NCI-H460 (cell line): ENCODE measurements at places on chromosomes 12 and 14. TPM values are rescaled to one million over a fixed set of nuclear protein-coding genes. Genes with fewer than 3 reads are reported as not detected.

DNA sequence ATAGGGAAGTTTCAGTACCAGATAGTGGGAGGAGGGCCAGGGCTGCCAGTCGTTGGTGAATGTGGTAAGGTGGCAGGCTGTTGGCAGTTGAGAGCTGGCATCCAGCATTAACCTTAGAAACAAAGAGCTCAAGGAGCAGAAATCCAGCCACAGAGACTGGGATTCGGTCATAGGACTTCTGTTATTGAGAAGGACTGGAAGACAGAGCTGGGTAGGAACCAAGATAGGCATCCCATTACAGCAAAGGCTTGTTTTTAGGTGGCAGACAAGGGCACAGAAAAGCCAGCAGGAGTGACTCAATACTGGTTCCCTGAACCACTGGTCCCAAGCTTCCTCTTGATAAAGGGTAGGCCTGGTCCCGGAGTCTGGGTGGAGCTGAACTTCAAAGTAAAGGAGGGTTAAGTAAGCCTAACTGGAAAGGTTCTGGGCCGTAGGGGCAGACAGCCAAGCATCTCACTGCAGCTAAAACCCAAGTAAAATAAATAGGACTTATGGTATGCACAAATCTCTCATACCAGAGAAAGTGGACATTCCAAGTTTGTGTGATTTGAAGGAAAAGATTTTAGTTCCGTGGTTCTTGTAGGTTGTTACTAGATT is 147.9 kb downstream of the ETV6 start:
- DNase-seq, result no peak

GRCh38 chr12:69685810-69686209 is 13.3 kb downstream of the BEST3 start:
- no peak for DNase-seq

GRCh38 chr14:50521912-50522341 is 10.4 kb downstream of the MAP4K5 start:
- no peak for DNase-seq

- peak; percentile 28 for DNase-seq
These were observed 43.8 kb downstream of the SENP1 start for GRCh38 chr12:48061938-48062719.

GRCh38 chr12:12004524-12004923 is 66.2 kb upstream of the BCL2L14 start:
- DNase-seq, result no peak

GRCh38 chr14:84087986-84088531 is 1441.9 kb upstream of the FLRT2 start:
- DNase-seq, result no peak

GRCh38 chr12:130162745-130163460 is 639 bp downstream of the FZD10 start:
- DNase-seq, result no peak

- DNase-seq, result no peak
These were observed 6.7 kb downstream of the GPR132 start for GRCh38 chr14:105058521-105059034.

DNA sequence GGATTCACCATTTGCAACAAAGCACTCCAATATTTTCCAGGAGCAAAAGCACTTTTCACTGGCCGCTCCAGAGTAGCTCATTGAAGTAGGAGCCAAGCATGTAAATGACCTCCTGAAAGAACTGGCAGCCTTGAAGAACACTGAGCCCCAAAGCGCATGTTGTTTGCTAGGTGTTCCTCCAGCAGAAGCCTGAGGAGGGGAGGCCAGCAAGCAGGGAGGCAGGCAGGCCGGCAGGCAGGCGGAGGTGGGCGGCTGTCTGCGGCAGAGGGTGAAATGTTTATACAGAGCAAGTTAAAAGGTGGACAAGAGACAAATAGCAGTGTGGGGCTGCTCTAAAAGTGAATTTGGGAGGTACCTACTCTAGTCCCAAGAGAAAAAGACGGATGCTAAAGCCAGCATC is 439.4 kb downstream of the CCDC91 start:
- DNase-seq, result no peak

DNA sequence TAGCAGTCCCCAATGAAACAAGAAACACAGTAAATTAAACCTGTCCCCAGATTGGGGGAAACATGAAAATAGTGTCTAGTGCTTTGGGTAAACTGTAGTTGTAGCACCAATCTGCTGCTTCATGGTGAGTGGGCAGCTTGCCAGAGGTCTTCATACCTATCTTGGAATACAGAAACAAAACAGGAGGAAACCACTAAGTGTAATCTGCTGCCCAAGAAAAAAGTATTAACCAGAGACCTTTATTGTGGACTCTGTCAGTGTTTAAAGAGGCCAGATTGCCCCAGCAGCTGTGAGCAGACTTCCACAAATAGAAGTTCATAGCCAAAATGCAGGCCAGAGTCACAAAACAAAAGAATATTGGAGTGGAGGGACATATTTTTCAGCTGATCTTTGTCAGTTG is 2.3 kb downstream of the ISCU start:
- no peak for DNase-seq

DNA sequence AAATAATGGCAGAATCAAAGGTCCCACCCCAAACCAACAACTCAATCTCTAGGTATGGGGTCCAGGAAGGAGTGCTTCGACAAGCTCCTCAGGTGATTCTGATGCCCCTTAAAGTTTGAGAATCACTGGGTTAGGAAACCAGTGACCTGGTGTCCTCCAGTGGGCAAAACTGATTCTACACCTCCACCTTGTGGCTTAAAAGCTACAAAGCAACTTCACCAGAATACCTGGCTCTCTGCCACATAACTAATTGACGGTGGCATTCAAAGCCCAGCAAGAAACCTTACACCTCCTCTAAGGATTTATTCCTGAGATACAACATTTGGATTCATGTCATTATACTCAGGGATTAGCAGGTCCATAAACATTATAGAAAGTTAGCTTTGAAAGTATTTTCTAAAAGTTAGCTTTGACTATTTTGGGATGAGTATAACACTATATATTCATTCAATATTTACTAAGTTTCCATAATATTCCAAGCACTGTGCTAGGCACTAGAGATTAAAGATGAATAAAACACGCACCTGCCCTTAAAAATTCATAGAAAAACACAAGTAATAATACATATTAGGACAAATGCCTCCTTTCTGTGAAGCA is 45.4 kb downstream of the DCAF5 start:
- DNase-seq, result peak; percentile 73

DNA sequence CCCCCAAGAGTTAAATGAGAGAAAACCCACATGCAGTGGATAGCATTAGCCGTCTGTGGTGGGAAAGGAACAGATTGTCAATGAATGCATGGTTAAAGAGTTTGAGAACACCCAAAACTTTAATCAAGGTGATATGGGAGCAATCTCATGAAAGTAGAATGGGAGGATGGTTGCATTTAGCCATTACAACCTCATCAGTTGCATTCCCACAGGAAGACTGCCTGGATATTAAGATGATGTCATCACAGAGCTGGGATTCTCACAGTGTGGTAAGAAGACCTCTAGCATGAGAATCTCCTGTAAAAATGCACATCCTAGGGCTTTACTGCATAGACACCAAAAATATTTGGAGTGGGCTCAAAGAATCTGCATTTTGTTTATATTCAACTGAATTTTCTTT is 284.9 kb downstream of the RGS6 start:
- DNase-seq, result no peak

DNA sequence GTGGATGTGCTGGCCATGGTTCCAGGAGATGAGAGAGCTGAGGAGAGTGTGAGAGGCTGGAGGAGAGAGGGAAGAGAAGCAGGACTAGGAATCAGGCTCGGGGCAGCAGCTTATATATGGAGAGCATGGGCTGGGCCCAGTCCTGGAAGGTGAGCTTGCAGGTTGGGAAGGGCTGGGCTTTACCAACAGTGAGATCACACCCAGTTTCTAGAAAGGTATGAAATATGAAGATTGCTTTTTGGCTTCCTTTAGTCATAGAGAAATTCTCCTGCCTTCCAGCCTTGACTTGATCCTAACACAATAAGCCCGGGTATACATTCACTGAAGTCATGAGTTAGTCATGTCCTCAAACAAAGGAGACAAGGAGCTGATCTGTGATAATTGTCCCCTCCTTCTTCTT is at the start of gene KRT6A:
Gene KRT6A, minus strand, starts transcription at position 86 of the 400 bp plus-strand sequence. Its CDS starts 69 bp downstream, at position 17.
- no peak for DNase-seq

- peak; percentile 86 for DNase-seq
These were observed 117.1 kb downstream of the SLC25A47 start for GRCh38 chr14:100440207-100440631.

GRCh38 chr14:103451401-103451800 is 66.2 kb downstream of the MARK3 start:
- DNase-seq, result no peak

DNA sequence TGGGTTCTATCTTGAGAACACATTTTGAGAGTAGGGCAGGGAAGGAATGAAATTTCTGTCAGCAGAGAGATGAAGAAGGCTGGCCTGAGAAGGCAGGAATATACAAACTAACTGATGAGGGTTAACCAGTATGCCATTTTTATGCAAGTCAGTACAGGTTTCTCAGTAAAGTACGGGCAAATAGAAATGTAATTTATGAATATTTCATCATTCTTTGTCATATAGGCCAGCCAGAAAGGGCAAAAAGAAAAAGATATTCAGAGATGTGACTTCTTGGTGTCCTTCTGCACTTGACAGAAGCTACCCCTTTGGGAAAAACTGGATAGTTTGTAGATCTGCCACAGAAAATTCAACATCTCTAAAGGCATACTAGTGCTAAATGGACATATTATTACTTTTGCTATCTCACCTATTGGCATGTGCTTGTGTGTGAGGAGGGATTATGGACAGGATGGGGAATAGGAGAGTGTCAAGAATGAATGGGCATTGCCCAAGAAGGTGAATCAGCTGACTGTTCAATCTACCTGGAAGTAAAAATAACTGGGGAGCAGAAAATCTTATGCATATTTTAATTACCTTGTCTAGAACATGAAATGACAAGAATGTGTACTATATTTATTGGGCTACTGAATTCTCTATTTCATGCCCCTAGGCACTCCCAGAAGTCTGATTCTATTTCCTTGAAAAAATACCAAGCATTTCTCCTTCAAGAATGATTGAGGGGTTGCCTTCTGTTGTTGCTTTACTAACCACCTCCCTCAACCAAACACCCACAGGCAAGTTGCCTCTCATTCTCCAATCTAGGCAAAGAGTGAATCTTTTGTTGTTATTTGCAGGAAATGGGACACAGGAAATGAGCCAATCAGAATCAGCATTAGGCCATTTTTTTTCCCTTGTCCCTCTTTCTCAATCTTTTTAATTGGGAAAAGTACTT is 175.1 kb upstream of the SLC38A2 start:
- DNase-seq, result no peak

DNA sequence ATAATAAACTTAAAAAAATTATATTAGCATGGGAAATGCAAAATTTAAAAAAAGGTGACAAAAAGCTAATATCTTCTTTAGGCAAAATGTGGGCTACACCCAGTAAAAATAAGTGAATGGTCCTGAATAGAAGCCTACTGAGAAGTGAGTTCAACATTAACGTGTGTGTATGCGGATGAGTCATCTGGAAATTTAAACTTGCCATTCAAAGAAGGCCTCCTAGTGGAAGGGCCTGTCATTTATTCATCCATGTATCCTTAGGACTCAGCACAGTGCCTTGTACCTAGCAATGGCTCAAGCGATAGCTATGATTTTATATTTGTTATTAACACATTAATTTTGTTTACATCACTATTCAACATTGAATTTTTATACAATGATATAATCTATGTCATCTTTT is 226.2 kb downstream of the NUBPL start:
- DNase-seq, result peak; percentile 21

DNA sequence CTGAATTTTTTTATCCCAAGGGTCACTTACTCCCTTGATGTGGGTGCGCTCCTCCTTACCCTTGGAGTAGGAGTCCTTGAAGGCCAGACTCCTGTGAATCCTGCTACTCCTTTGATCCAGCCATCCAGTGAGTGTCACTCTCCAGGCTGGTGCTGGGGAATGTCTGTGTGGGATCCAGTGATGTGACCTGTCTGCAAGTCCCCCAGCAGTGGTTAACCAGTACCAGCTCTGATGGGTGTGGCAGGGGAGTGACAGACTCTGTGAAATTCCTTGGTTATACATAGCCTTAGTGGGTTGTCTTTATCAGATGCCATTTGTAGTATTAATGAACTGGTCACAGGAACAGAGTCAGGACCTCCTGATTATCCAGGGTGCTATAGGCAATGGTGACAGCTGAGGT is 409.5 kb upstream of the LMO3 start:
- DNase-seq, result no peak

- DNase-seq, result no peak
These were observed 886.5 kb upstream of the FLRT2 start for GRCh38 chr14:84643446-84643845.

DNA sequence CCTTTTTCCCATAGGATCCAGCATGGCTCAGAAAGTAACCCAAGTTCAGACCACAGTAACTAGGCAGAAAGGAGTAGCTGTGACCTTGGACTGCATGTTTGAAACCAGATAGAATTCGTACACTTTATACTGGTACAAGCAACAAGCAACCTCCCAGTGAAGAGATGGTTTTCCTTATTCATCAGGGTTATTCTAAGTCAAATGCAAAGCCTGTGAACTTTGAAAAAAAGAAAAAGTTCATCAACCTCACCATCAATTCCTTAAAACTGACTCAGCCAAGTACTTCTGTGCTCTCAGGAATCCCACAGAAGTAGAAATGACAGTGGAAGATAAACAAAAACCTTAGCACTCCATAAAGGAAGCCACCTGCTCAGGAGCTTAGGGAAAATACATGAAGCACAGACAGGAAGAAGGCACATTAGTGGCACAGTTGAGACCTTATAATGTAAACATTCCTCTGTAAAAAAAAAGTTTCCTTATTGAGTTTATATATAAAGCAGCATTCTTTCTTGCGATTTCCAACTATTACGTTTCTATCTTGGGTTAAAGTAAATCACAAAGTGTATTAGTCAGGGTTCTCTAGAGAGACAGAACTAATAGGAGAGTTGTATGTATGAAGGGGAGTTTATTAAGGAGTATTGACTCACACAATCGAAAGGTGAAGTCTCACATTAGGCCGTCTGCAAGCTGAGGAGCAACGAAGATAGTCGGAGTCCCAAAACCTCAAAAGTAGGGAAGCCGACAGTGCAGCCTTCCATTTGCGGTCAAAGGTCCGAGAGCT is 398.4 kb downstream of the DAD1 start:
- no peak for DNase-seq

DNA sequence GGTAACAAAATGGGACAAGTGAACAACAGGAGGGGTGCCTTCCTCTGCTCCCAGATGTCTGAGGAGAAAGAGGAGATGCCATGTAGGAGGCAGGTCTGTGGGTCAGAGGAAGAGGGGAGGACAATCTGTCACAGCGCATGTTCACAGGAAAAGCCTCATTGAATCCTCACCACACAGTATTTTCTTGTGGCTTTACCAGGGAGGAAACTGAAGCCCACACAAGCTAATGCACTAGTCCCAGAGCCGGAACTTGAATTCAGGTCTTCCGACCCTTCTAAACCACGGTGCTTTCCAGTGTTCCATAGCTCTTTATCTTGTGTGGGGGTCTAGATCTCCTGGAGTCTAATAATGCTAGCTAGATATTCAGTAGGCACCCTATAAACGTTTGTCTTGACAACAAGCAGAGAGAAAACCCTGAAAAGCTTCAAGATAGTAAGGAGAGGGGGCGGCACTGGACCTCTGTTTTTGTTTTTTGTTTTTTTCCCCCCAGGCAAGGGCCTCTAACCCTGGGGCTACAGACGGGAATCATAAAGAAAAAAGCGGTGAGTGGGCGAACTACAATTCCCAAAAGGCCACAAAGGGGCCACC is 371 bp upstream of the SHMT2 start:
- DNase-seq, result no peak

The PRIMA1 gene
- total RNA-seq, result 0.02 and 0.40 TPM in 2 replicates

The BHLHE41 gene
- 0.98 and 2.7 TPM in 2 replicates for total RNA-seq

The SLC7A7 gene
- total RNA-seq, result 1.1 TPM in 1 of 2 replicates, not detected in the other

The DBX2 gene
- total RNA-seq, result not detected in 2 replicates

The BCAT1 gene
- 68.7 and 74.0 TPM in 2 replicates for total RNA-seq

The SLC5A8 gene
- total RNA-seq, result not detected in 2 replicates

The PZP gene
- total RNA-seq, result not detected in 2 replicates

The TMEM30B gene
- not detected in 2 replicates for total RNA-seq

The ACSS3 gene
- total RNA-seq, result 44.0 and 54.4 TPM in 2 replicates

The RGS6 gene
- total RNA-seq, result 0.02 TPM in 1 of 2 replicates, not detected in the other

The GLS2 gene
- not detected in 2 replicates for total RNA-seq

The SPTB gene
- total RNA-seq, result 0.09 and 0.10 TPM in 2 replicates
